ENCODE measurements at places on chromosomes 1 and 21. TPM values are rescaled to one million over a fixed set of nuclear protein-coding genes. Genes with fewer than 3 reads are reported as not detected.

DNA sequence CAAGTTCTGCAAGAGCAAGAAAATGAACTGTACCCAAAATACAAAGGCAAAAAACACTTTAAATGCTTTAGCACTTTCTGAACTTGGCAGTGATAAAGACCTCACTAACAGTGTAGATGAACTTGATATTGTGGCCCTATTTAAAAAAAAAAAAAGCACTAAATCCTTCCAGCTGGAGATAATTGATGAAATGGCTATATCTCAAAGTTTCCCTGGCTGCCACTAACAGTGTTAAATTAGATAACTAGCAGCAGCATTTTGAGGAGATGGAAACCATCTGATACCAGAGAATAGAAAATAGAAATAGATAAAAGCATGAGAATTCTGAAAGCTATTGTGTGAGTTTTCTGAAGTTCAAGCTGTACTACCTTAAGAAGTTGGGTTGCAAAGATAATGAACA lies 317.2 kb downstream of the RWDD3 start:
- no peaks in the 10 kb centered on the region for H3K27me3 ChIP-seq
- H3K27ac ChIP-seq, result no peak overlapping the region
- H3K36me3 ChIP-seq, result no peaks in the 10 kb centered on the region
- no peak for DNase-seq
- H3K4me1 ChIP-seq, result no peaks in the 10 kb centered on the region
- H3K4me3 ChIP-seq, result no peak overlapping the region

GRCh38 chr1:21384620-21385019 lies 55.3 kb upstream of the NBPF3 start:
- no peak overlapping the region for H3K27ac ChIP-seq
- no peaks in the 10 kb centered on the region for H3K4me1 ChIP-seq
- H3K4me3 ChIP-seq, result no peak overlapping the region
- H3K36me3 ChIP-seq, result no peaks in the 10 kb centered on the region

DNA sequence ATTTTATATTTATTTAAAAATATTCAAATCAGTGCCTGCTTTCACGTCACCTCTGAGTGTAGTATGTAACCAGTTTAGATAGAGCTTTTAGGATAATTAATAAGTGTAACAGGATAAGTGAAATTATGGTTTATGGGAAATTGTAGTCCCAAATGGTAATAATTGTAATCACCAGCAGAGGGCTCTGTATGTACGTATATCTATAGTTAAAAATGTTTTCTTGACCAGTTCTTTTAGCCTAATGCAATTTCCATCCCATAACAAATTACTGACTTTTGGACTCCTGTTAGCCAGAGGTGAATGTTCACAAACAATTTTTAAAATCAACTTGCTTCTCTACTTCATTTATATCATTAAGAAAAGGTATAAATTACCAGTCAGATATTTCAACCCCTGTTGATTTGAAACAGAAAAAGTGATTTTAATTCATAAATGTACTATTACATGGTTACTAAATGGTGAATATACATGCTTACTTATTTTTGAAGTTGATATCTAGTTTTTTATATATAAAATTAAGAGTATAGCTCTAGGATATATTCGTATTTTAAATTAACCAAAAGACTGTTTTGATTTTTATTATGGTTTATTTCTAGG lies 25.3 kb downstream of the SLC30A7 start:
- H3K27me3 ChIP-seq, result no peaks in the 10 kb centered on the region
- no peak for DNase-seq
- no peak overlapping the region for H3K27ac ChIP-seq
- H3K36me3 ChIP-seq, result no peaks in the 10 kb centered on the region
- H3K4me1 ChIP-seq, result no peaks in the 10 kb centered on the region

- no peaks in the 10 kb centered on the region for H3K36me3 ChIP-seq
- no peak overlapping the region for H3K4me3 ChIP-seq
- DNase-seq, result no peak
- no peaks in the 10 kb centered on the region for H3K4me1 ChIP-seq
- H3K27ac ChIP-seq, result no peak overlapping the region
These were observed 233.9 kb downstream of the PTPRU start for GRCh38 chr1:29470087-29470787.

DNA sequence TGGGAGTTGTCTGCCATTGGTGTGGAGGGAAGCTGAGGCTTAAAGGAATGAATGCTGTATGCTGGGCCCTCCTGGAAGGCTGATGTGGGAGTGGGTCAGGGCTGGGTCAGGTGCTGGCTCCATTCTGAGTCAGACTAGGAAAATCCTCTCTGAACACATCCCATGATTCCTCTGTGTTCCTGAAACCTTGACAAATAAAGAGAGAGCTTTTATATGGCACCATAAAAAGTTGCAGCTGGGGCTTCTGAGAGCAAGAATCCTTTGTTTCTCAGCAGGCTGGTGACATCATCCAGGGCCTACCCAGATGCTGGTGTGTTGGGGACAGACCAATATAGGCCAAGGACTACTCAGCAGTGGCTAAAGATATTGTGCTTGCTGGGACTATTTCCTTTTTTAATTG lies 27.8 kb upstream of the NFASC start:
- H3K4me3 ChIP-seq, result no peak overlapping the region
- H3K4me1 ChIP-seq, result no peaks in the 10 kb centered on the region
- no peak overlapping the region for H3K27ac ChIP-seq

GRCh38 chr1:93344886-93345632 lies 648 bp upstream of the DR1 start:
- H3K27me3 ChIP-seq, result no peaks in the 10 kb centered on the region
- H3K36me3 ChIP-seq, result no peaks in the 10 kb centered on the region
- no peak for DNase-seq

- DNase-seq, result no peak
- H3K36me3 ChIP-seq, result no peaks in the 10 kb centered on the region
- no peak overlapping the region for H3K4me3 ChIP-seq
These were observed 1583.9 kb downstream of the MRPL39 start for GRCh38 chr21:24023402-24023801.

GRCh38 chr1:204350857-204351573 lies 8.7 kb downstream of the PLEKHA6 start:
- no peak overlapping the region for H3K4me3 ChIP-seq
- H3K27me3 ChIP-seq, result no peaks in the 10 kb centered on the region
- DNase-seq, result peak; percentile 82
- no peaks in the 10 kb centered on the region for H3K4me1 ChIP-seq

GRCh38 chr1:33148615-33149014 lies 33.2 kb downstream of the TRIM62 start:
- H3K27me3 ChIP-seq, result no peaks in the 10 kb centered on the region
- no peaks in the 10 kb centered on the region for H3K4me1 ChIP-seq
- no peak for DNase-seq

DNA sequence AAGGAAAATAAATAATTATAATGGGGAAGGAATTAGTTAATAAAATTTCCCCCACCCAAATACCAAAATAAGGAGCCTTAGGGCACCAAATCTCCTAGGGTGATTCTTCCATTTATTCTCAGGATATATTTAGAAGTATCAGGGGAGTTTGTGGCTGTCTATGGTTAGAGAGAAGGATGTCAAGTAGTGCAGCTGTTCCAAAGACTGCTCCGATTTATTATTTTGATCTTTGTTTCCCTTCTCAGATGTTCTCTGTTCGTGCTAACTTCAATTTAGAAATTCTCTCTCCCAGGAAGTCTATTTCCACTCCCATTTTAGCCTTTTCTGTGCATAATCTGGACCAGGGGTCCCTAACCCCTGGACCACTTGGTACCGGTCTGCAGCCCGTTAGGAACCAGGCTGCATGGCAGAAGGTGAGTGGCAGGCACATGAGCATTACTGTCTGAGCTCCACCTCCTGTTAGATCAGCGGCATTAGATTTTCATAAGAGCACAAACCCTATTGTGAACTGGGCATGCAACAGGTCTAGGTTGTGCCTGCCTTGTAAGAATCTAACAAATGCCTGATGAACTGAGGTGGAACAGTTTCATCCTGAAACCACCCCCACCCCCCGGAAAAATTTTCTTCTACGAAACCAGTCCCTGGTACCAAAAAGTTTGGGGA lies 9.3 kb upstream of the MAST2 start:
- no peak overlapping the region for H3K27ac ChIP-seq
- no peak for DNase-seq
- no peaks in the 10 kb centered on the region for H3K4me1 ChIP-seq
- H3K27me3 ChIP-seq, result no peaks in the 10 kb centered on the region
- no peak overlapping the region for H3K4me3 ChIP-seq
- no peaks in the 10 kb centered on the region for H3K36me3 ChIP-seq

DNA sequence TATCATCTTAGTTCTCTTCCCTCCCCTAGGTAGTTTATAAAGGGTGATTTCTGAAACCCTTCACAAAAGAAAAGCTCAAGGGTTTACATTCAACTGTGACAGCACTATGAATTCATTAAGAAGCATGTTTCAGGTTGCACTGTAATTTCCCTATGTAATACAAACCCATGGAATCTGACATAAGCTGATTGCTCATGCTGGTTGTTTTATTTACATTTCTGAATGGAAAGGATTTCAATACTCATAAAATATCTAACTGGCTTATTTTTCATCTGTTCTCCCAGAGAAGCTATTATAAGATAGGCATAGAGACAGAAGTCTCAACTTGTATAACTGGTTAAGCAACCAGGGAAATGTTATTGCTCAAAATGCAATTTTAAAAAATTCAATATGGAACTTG lies 20.5 kb downstream of the WNT2B start:
- no peaks in the 10 kb centered on the region for H3K27me3 ChIP-seq
- no peaks in the 10 kb centered on the region for H3K4me1 ChIP-seq
- H3K4me3 ChIP-seq, result no peak overlapping the region
- H3K27ac ChIP-seq, result no peak overlapping the region

DNA sequence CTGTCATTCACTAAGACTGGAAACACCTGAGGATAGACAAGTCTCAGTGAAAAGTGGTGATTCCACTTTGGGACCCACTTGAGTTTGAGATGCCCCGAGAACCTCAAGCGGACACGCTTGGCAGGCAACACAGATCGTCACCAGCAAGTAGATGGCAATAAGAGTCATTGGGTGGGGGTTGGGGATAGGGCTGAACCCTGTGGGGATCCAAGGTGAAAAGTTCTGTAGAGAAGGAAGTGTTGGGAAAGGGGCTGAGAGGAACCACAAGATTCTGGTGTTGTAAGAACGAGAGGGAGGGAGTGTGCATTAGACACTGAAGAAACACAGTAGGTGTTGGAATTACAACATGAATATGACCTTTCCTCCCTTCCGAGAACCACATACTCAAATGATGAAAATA lies 45.4 kb upstream of the TDRD10 start:
- no peaks in the 10 kb centered on the region for H3K4me1 ChIP-seq
- no peaks in the 10 kb centered on the region for H3K36me3 ChIP-seq
- H3K27me3 ChIP-seq, result no peaks in the 10 kb centered on the region
- peak; percentile 24 for DNase-seq
- no peak overlapping the region for H3K4me3 ChIP-seq

- H3K27ac ChIP-seq, result no peak overlapping the region
- H3K36me3 ChIP-seq, result no peaks in the 10 kb centered on the region
- DNase-seq, result no peak
- no peaks in the 10 kb centered on the region for H3K4me1 ChIP-seq
These were observed 103.9 kb upstream of the SYT6 start for GRCh38 chr1:114257554-114257953.

DNA sequence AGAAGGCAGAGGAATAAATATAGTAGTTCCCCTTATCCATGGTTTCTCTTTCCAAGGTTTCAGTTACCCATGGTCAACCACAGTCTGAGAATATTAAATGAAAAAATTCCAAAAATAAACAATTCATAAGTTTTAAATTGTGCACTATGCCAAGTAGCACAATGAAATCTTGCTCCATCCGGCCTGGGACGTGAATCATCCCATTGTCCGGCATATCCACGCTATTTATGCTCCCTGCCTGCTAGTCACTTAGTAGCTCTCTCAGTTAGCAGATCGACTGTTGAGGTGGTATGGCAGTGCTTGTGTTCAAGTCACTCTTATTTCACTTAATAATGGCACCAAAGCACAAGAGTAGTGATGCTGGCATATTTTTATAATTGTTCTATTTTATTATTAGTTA lies 58.6 kb upstream of the ARHGAP29 start:
- H3K4me3 ChIP-seq, result no peak overlapping the region
- no peaks in the 10 kb centered on the region for H3K27me3 ChIP-seq
- DNase-seq, result no peak
- no peaks in the 10 kb centered on the region for H3K36me3 ChIP-seq
- no peak overlapping the region for H3K27ac ChIP-seq

DNA sequence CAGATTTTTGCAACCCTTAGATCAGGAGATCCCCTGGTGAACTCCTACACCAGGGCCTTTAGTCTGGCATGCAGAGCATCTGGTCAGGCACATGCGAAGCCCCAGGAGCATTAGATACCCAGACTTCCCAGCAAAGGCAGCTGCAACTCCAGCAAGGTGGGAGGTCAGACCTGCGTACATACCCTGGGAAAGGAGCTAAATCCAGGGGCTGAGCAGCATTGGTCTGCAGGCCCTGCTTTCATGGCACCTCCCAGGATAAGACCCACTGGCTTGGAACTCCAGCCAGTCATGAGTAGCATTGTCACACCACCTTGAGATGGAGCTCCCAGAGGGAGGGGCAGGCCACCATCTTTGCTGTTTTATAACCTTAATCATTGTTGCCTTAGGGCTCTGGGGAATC lies 92.3 kb downstream of the KCNT2 start:
- DNase-seq, result no peak
- H3K4me3 ChIP-seq, result no peak overlapping the region
- H3K4me1 ChIP-seq, result no peaks in the 10 kb centered on the region

DNA sequence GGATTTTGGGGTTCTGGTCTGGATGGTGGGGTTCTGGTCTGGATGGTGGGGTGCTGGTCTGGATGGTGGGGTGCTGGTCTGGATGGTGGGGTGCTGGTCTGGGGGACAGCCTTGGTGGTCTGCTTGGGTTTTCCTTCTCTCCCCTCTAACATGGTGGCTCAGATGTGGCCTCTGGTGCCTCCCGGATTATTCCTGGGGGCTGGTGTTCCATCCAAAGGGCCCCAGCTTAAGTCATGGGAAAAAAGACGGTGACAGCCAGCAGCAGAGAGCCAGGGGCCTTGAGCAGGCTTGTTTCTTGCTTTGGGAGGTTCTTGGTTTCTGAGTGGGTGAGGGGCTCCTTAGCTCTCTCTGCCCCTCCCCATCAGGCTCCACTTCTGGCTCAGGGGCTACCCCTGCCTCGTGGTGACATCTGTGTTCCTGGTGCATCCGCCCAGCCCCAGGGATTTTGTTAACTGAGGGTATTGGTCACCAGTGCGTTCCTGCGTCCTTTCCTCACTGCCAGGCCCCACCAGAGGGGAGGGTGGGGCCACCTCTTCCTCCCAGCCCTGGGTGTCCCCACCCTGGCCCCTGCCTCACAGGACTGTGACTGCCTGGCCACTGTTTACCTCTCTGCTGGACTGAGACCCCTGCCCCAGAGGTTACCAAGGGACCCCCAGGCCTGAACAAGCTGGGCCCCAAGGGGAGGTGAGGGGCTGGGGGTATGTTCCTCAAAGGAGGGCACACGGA lies 43.2 kb upstream of the ACTRT2 start:
- H3K27ac ChIP-seq, result no peak overlapping the region
- no peaks in the 10 kb centered on the region for H3K27me3 ChIP-seq
- DNase-seq, result no peak
- no peaks in the 10 kb centered on the region for H3K36me3 ChIP-seq

GRCh38 chr1:77347646-77348045 lies 65.8 kb downstream of the AK5 start:
- H3K4me1 ChIP-seq, result no peaks in the 10 kb centered on the region
- no peak for DNase-seq
- H3K36me3 ChIP-seq, result no peaks in the 10 kb centered on the region
- no peaks in the 10 kb centered on the region for H3K27me3 ChIP-seq
- no peak overlapping the region for H3K4me3 ChIP-seq

GRCh38 chr1:73218995-73219546 lies 936.7 kb upstream of the NEGR1 start:
- no peaks in the 10 kb centered on the region for H3K27me3 ChIP-seq
- H3K36me3 ChIP-seq, result no peaks in the 10 kb centered on the region
- DNase-seq, result no peak
- H3K4me1 ChIP-seq, result no peaks in the 10 kb centered on the region

RBP7 gene
- total RNA-seq, result 7.6 TPM

ERO1B gene
- 12.9 TPM for total RNA-seq

LUZP1 gene
- total RNA-seq, result 40.5 TPM

S100A9 gene
- 276 TPM for total RNA-seq

METTL13 gene
- total RNA-seq, result 15.3 TPM

DOP1B gene
- 14.8 TPM for total RNA-seq

CELA2A gene
- 1.3 TPM for total RNA-seq

ADAMTS5 gene
- total RNA-seq, result 14.5 TPM
